ENCODE measurements at places on chromosomes 6 and 20.

- H3K36me3 ChIP-seq, result peaks cover 12% of the 10 kb centered on the region
- H3K27me3 ChIP-seq, result no peaks in the 10 kb centered on the region
- no peak overlapping the region for H3K4me3 ChIP-seq
- DNase-seq, result no peak
Observed at GRCh38 chr20:35039146-35039545, 53.5 kb downstream of the TRPC4AP start.

GRCh38 chr6:33991610-33992009, 154.3 kb downstream of the GRM4 start:
- H3K4me1 ChIP-seq, result no peaks in the 10 kb centered on the region
- H3K27ac ChIP-seq, result no peak overlapping the region
- no peak overlapping the region for H3K4me3 ChIP-seq
- H3K36me3 ChIP-seq, result no peaks in the 10 kb centered on the region
- DNase-seq, result no peak

GRCh38 chr20:34559311-34560140, 1.0 kb downstream of the MAP1LC3A start:
- peaks cover 12% of the 10 kb centered on the region for H3K4me1 ChIP-seq
- no peak for DNase-seq
- no peaks in the 10 kb centered on the region for H3K36me3 ChIP-seq
- H3K27ac ChIP-seq, result peak overlapping the region; percentile 58

- H3K4me3 ChIP-seq, result no peak overlapping the region
- DNase-seq, result no peak
- H3K27me3 ChIP-seq, result peaks cover 42% of the 10 kb centered on the region
- no peaks in the 10 kb centered on the region for H3K4me1 ChIP-seq
- no peaks in the 10 kb centered on the region for H3K36me3 ChIP-seq
Observed at GRCh38 chr20:37259865-37260264, 1.7 kb downstream of the GHRH start.

GRCh38 chr6:46263707-46264086, 92.9 kb upstream of the ENPP5 start:
- no peaks in the 10 kb centered on the region for H3K27me3 ChIP-seq
- H3K4me1 ChIP-seq, result no peaks in the 10 kb centered on the region
- no peaks in the 10 kb centered on the region for H3K36me3 ChIP-seq
- no peak overlapping the region for H3K27ac ChIP-seq
- no peak overlapping the region for H3K4me3 ChIP-seq

- peaks cover 13% of the 10 kb centered on the region for H3K27me3 ChIP-seq
- DNase-seq, result no peak
- H3K4me3 ChIP-seq, result no peak overlapping the region
- no peaks in the 10 kb centered on the region for H3K4me1 ChIP-seq
- H3K36me3 ChIP-seq, result no peaks in the 10 kb centered on the region
- no peak overlapping the region for H3K27ac ChIP-seq
Observed at GRCh38 chr6:109922851-109923250, 55.3 kb upstream of the GPR6 start.

GRCh38 chr6:13541496-13541895, 32.9 kb upstream of the SIRT5 start:
- H3K36me3 ChIP-seq, result no peaks in the 10 kb centered on the region
- H3K4me3 ChIP-seq, result no peak overlapping the region
- no peak overlapping the region for H3K27ac ChIP-seq
- H3K4me1 ChIP-seq, result peaks cover 9% of the 10 kb centered on the region
- no peak for DNase-seq

DNA sequence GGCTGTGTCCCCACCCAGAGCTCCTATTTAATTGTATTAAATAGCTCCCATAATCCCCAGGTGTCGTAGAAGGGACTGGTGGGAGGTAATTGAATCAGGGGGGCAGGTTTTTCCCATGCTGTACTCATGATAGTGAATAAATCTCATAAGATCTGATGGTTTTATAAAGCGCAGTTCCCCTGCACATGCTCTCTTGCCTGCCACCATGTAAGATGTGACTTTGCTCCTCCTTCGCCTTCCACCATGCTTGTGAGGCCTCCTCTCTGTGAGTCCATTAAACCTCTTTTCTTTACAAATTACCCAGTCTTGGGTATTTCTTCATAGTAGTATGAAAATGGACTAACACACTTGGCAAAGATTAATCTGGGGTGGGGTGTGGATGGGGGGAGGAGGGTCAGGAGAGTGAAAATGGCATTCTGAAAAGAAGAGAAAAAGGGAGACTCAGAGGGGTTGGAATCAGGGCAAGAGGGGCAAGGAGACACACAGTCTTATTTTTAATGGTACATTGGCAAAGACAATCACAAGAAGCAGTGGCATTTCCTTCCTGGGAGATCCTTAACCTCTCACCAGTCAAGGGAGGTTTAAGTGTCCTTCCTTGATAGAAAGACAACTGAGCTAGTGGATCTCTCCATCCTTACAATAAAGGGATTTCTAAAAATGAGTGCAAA, 37.5 kb upstream of the NOX3 start:
- H3K36me3 ChIP-seq, result peaks cover 15% of the 10 kb centered on the region
- H3K27ac ChIP-seq, result peak overlapping the region; percentile 97
- no peaks in the 10 kb centered on the region for H3K27me3 ChIP-seq
- H3K4me3 ChIP-seq, result peak overlapping the region; percentile 31
- no peak for DNase-seq
- peaks cover 62% of the 10 kb centered on the region for H3K4me1 ChIP-seq

DNA sequence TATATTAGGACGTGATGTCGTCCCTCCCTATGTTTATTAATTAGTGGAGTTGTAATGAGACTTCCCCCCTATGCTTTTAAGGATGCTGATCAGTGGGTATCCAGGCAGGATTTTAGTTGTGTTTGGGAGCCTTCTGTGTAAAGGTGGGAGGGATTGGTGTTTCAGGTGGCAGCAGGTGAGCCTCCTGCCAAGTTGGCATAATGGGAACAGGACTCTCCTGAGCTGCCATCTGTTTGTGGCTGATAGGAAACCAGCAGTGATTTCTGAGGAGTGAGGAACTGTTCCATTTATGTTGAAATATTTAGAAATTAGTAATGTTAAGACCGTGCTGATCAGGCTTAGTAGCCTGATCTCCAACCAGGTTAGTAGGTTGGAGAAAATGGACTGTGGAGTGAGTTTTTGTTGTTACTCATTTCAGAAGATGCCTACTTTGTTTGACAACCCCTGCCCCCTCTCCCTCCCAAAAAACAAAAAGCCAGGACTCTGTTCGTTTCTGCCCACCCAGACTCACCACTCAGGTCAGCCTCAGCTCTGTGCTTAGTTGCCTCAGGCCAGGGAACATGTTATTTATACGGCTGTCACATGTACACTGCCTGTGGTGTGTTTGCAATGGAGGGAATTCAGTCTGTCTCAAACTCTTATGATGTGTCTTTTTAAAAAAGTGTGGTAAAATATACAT, 55.4 kb upstream of the TULP4 start:
- H3K4me3 ChIP-seq, result no peak overlapping the region
- no peak for DNase-seq
- H3K27me3 ChIP-seq, result no peaks in the 10 kb centered on the region
- H3K27ac ChIP-seq, result no peak overlapping the region

- H3K36me3 ChIP-seq, result no peaks in the 10 kb centered on the region
- DNase-seq, result no peak
- peaks cover 7% of the 10 kb centered on the region for H3K4me1 ChIP-seq
- H3K27ac ChIP-seq, result no peak overlapping the region
Observed at GRCh38 chr6:148768646-148769270, 21.9 kb downstream of the UST start.

GRCh38 chr6:111201244-111201554, 113.9 kb downstream of the SLC16A10 start:
- H3K27me3 ChIP-seq, result no peaks in the 10 kb centered on the region
- H3K36me3 ChIP-seq, result no peaks in the 10 kb centered on the region
- no peak overlapping the region for H3K4me3 ChIP-seq
- no peak for DNase-seq

GRCh38 chr6:82690283-82690682, 326.7 kb downstream of the TPBG start:
- no peak overlapping the region for H3K4me3 ChIP-seq
- no peak overlapping the region for H3K27ac ChIP-seq
- peaks cover 19% of the 10 kb centered on the region for H3K27me3 ChIP-seq

- peaks cover 31% of the 10 kb centered on the region for H3K4me1 ChIP-seq
- peak overlapping the region; percentile 54 for H3K27ac ChIP-seq
- no peaks in the 10 kb centered on the region for H3K36me3 ChIP-seq
- no peak overlapping the region for H3K4me3 ChIP-seq
Observed at GRCh38 chr6:5205877-5206850, 54.6 kb downstream of the LYRM4 start.

GRCh38 chr6:142187209-142187608, 40.1 kb downstream of the VTA1 start:
- H3K27me3 ChIP-seq, result no peaks in the 10 kb centered on the region
- H3K27ac ChIP-seq, result no peak overlapping the region
- DNase-seq, result no peak
- peaks cover 19% of the 10 kb centered on the region for H3K4me1 ChIP-seq
- peaks cover 16% of the 10 kb centered on the region for H3K36me3 ChIP-seq

GRCh38 chr6:24743265-24743943, 24.4 kb upstream of the C6orf62 start:
- H3K4me1 ChIP-seq, result peaks cover 50% of the 10 kb centered on the region
- no peaks in the 10 kb centered on the region for H3K36me3 ChIP-seq
- DNase-seq, result peak; percentile 97
- peak overlapping the region; percentile 80 for H3K4me3 ChIP-seq
- H3K27me3 ChIP-seq, result no peaks in the 10 kb centered on the region

- H3K27me3 ChIP-seq, result no peaks in the 10 kb centered on the region
- no peak overlapping the region for H3K27ac ChIP-seq
- H3K4me3 ChIP-seq, result peak overlapping the region; percentile 33
- peaks cover 39% of the 10 kb centered on the region for H3K4me1 ChIP-seq
Observed at GRCh38 chr6:137849181-137849980, 17.7 kb upstream of the TNFAIP3 start.

DNA sequence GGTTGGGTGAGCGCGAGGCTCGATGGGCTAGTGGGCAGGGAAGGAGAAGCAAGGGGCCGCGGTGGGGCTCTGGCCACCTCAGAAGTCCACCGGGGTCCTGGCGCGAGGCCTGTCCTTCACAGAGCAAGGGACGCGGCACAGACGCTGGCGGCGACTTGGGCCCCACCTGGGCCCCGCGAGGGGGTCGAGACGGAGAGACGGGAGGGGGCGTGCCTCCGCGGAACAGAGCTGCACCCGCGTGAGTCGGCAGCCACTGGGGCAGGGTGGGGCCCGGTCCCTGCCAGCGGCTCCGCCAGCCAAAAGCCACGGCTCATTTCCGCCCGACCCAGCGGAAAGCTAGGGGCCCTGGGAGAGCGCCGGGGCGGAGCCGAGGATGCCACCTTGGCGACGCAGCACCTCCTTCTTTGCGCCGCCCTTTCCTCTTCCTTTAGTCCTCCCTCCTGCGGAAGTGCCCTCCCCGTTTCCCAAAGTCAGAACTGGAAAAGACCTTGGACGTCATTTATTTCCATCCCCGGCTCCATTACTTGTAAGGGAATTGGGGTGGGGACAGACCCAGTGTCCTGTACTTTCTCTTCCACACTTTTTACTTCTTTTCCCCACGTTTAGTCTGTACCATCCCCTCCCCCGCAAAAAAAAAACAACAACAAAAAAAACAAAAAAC, at the start of gene CUL7:
CUL7 (minus strand) TSS at position 307 of the 661 bp plus-strand sequence. CDS start 1,063 bp downstream, outside the sequence.
- peaks cover 3% of the 10 kb centered on the region for H3K27me3 ChIP-seq
- peaks cover 53% of the 10 kb centered on the region for H3K4me1 ChIP-seq
- peak within 1 kb of the TSS; percentile 93 for H3K4me3 ChIP-seq

GRCh38 chr6:75874224-75874623, 125.2 kb downstream of the MYO6 start:
- no peak overlapping the region for H3K4me3 ChIP-seq
- no peaks in the 10 kb centered on the region for H3K36me3 ChIP-seq
- no peaks in the 10 kb centered on the region for H3K27me3 ChIP-seq
- H3K27ac ChIP-seq, result no peak overlapping the region
- no peak for DNase-seq

DNA sequence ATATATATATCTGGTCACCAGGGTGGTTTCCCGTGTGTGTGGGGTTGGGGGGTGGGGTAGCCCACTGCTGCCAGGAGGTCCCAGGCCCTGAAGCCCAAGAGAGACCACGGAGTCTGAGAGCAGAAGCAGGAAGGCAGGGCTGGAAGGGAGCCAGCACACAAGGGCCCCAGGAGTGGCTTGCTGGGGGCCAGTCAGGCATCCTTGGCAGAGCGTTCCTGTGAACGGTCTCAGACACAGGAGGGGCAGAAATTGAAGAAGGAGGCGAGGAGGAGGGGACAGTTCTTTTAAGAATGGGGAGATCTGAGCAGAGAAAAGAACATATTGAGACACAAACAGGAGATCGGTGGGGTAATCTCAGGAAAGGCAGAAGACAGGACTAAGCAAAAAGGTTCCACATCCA, 1.9 kb upstream of the EBF4 start:
- H3K4me1 ChIP-seq, result peaks cover 8% of the 10 kb centered on the region
- no peak overlapping the region for H3K27ac ChIP-seq
- H3K4me3 ChIP-seq, result no peak overlapping the region
- no peak for DNase-seq
- H3K27me3 ChIP-seq, result peaks cover 37% of the 10 kb centered on the region

DNA sequence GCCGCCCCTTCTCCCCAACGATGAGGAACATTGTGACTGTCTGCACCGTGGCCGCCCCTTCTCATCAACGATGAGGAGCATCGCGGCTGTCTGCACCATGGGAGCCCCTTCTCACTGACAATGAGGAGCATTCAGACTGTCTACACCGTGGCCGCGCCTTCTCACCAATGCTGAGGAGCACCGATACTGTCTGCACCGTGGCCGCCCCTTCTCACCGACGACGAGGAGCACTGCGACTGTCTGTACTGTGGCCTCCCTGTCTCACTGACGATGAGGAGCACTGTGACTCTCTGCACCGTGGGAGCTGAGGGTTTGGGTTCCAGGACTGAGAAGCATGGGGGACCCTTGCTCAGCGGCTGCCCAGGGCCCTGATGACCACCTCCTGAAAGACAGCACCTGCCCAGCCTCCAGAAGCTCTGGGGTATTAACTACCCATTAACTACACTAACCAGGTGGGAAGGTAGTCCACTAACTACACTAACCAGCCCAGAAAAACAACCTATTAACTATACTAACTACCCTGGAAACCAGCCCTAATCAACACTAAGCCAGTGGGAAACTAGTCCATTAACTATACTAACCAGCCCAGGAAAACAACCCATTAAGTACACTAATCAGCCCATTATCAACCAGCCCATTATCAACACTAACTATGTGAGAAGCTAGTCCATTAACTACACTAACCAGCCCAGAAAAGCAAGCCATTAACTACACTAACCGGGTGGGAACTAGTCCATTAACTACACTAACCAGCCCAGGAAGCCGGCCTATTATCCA, 116.9 kb downstream of the TAF4 start:
- no peaks in the 10 kb centered on the region for H3K27me3 ChIP-seq
- no peak overlapping the region for H3K27ac ChIP-seq
- no peaks in the 10 kb centered on the region for H3K4me1 ChIP-seq
- no peak for DNase-seq
- no peak overlapping the region for H3K4me3 ChIP-seq

DNA sequence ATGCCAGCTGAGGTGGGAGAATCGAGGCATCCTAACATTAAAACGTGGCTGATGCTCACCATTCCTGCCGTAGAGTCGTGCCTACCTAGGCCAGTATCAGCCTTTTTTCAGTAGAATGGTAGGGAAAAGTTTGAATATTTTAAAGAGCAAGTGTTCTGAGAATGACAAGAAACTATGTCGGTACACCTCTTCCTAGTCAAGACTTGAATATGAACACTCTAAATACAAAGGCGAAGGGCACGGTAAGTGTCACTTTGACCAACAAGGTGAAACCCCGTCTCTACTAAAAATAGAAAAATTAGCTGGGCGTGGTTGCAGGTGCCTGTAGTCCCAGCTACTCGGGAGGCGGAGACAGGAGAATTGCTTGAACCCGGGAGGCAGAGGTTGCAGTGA, 1.0 kb downstream of the GINM1 start:
- no peak for DNase-seq
- peak overlapping the region; percentile 84 for H3K27ac ChIP-seq

GRCh38 chr6:7624796-7625710, 35.1 kb downstream of the SNRNP48 start:
- no peak overlapping the region for H3K4me3 ChIP-seq
- H3K27me3 ChIP-seq, result peaks cover 4% of the 10 kb centered on the region
- no peak overlapping the region for H3K27ac ChIP-seq

- no peak for DNase-seq
- no peaks in the 10 kb centered on the region for H3K36me3 ChIP-seq
Observed at GRCh38 chr6:14559746-14560536, 442.4 kb downstream of the CD83 start.

Measured in HFFc6 (cell line).